Cardiac muscle cell (in vitro differentiated cells and primary cell): ENCODE measurements at places on chromosomes 4 and X.

DNA sequence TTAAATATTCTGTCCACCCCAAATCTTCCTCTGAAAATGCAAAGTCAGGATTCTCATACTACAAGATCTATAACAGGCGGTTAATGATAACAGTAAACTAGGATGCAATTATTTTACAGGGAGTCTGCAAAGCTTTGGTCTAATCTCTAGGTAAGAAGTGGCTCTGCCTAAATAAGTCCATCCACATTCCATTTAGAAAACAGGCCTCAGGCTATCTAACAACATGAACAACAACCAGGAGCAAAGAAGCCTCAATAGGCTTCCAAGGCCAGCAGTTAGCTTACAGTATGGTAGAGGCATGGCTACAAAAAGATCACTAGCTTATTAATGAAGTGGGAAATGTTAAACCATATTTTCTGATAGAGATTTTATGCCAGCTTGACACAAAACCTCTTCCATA lies 6.4 kb downstream of the MAB21L2 start:
- DNase-seq, result no peak

- no peak for DNase-seq
Observed at GRCh38 chrX:126723881-126724280, 95.6 kb upstream of the PRR32 start.

DNA sequence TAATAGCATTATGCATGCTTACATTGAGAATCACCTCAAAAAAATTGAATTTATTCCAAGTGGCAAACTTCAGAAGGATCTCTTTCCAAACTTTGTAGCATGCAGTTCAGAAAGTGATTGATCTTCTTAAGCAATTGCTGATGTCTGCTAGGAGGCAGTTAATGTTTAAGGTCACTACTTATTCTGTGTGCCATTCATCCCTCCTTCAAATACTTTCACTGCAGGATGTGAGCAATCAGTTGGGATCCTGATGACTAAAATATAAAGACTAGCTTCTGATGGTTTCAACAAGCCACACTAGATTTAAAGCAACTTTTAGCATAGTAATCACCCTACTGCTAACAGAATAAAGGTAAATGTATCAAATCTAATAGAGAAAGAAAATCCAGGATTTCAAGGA lies 414.1 kb downstream of the ADGRL3 start:
- no peak for DNase-seq

- no peak for DNase-seq
Observed at GRCh38 chrX:108641589-108642272, 94.6 kb downstream of the IRS4 start.

GRCh38 chrX:44742480-44743155 lies 101.2 kb upstream of the DUSP21 start:
- peak; percentile 2 for DNase-seq

DNA sequence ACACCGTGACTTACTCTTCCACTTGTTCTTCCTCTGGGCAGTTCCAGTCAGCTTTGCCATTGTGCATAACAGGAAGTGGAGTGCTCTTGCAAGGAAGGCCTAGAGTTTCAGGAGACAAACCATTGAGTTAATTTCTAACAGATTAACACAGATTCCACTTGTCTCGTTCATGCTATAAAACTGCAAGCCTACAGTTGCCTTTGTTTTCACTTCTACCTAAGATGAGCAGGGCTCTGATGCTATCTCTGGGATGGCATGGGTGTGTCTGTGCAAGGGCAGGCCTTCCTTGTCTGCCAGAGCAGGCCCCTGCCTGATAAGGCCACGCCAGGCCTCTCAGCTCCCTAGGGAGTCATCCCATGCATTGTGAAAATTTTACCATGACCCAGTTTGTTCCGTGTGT lies 67.7 kb upstream of the PGRMC2 start:
- no peak for DNase-seq

- DNase-seq, result no peak
Observed at GRCh38 chr4:184511156-184511555, 36.8 kb upstream of the IRF2 start.

- DNase-seq, result no peak
Observed at GRCh38 chrX:153974003-153974725, 1.6 kb downstream of the TMEM187 start.

DNA sequence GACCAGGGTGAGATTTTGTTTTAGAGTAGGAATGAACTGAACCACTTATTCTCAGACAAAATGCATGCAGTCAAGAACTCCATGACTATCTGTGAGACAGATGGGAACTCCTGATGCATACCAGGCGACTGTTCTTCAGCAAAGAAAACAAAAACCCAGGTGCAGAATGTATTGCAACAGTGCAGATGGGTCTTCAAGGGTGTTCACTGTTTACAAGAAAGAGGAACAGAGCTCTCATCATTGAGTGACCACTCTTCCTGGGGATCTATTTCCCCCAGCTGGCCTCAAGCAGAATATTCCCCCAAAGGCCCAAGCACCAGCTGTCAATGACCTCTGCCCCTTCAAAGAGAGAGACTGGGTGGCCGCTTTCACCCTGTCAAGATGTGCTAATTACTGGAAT lies 39.7 kb upstream of the BMP3 start:
- no peak for DNase-seq

DNA sequence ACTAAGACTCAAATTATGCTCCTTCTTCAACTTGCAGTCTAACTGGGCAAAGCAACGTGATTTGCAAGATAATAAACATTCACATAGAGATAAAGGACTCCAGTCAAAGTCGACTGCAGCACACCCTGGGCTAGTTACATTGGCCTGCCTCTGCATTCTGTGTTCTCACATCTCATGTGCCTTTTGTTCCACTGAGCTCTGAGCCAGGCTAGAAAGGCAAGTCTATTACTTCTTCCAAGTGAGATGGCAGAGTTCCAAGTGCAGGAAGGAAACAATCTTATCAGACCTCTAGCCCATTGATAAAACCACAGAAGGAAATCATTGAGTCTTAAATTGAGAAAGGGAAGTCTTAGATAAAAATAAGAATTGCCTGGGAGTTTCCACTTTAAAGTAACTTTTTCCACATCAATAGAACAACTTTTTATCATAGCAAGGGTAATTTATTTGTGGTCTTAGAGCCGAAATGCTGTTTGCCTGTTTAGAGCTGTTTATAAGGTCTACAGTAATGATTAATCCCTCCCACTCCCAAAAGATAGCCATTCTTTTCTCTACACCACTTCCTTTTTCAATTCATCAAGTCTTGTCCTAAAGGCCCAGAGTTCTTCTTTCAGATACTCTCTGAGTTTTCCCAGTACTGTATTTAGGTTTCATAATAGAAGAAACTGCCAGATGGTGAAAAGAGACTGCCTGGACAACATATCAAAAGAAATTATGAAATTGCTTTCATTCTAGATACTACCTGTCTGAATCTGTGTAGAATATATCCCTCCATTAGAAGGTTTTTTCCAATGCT lies 200.2 kb downstream of the GUCY2F start:
- DNase-seq, result peak; percentile 90

- no peak for DNase-seq
Observed at GRCh38 chr4:41172786-41173185, 41.6 kb downstream of the APBB2 start.

DNA sequence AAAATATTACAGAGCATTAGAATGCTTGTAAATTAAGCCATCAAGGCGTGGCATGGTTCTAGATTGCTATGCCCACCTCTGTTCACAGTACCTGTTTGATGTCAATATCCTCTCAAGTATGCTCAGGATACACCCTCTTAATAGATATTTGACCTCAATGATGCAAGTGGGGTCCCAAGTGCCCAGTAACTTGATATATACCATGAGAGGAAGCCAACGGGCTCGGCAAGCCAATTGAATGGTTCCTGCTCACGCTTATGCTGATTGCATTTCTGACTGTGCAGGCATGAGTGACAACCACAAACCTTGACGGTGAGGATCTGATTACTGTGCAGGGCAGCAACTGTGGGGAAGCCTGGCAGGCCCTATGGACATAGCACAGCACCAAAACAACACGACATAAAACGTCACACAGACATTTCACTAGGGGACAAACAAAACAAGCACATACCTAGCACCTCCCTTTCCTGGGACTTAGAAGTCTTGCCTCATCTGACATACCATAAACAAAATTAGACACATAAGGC lies 179.1 kb upstream of the ETNPPL start:
- no peak for DNase-seq

- no peak for DNase-seq
Observed at GRCh38 chrX:79371640-79372039, 4.5 kb upstream of the ITM2A start.

- no peak for DNase-seq
Observed at GRCh38 chr4:38815885-38816782, 11.5 kb upstream of the TLR1 start.

DNA sequence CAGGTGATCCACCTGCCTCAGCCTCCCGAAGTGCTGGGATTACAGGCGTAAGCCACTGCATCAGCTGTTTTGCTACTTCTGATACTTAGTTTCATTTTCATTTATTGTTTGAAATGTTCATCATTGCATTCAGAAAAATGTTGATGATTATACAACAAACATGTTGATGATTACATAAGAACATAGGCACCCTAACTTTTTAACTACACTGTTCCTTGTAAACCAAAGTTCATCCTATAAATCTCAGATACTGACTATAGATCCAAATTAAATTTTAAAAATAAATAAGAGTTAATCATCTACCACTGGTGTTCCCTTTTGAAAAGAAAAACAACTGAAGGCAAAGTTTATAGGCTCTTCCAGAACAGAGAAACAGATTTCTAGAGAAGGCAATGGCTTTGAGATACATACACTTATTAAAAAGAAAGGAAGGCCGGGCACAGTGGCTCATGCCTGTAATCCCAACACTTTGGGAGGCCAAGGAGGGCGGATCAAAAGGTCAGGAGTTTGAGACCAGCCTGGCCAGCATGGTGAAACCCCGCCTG lies 23.4 kb downstream of the TRIM75 start:
- no peak for DNase-seq
